Stimulated activated CD8-positive, alpha-beta memory T cell treated with anti-CD3 and anti-CD28 coated beads, Interleukin-15, amount 100 ng/mL, for 4 hours (primary cell): ENCODE measurements at places on chromosomes 7 and 10.

GRCh38 chr7:134527979-134528371 is 608 bp downstream of the AKR1B10 start:
- no peak for DNase-seq

DNA sequence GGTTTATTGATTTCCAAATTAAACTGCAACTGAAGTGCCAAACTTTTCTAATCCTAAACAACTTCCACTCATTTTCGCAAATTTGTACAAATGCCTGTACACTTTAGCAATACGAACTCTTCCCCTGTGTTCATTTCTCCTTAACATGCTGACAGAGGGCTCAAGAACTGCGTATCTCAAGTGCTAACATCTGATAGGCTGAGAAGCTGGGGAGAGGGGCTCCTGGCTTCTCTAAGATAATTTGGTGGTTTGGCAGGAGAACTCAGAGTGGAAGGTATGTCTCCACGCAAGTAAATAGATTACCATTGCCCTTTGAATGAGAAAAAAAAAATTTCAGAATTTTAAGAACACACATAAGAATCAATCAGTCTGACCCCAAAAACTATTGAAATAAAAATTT is 53.3 kb upstream of the ANLN start:
- DNase-seq = no peak

DNA sequence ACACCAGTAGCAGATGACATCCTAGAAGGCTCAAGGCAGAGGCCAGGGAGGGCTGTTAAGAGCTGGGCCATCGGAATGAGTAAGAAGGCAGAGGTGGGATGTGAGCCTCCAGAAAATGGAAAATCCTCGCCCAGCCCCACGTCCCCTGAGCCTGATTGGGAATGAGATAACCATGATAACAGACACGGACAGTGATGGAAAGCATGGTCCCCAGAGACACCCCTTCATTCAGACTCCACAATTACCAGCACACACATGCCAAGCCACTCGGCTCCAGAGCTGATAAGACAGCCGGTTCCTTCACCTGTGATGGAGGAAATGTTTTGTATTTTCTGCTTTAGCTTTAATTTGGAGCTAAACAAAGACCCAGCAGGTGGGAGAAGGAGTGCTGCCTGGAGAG is 106.0 kb downstream of the GRID1 start:
- DNase-seq = no peak

GRCh38 chr7:70776627-70777101 is 355.3 kb upstream of the GALNT17 start:
- no peak for DNase-seq

- no peak for DNase-seq
Measured at GRCh38 chr10:72639441-72639873, 13.6 kb upstream of the MICU1 start.
